CD14-positive monocyte (primary cell): ENCODE measurements at places on chromosomes 16 and 17.

DNA sequence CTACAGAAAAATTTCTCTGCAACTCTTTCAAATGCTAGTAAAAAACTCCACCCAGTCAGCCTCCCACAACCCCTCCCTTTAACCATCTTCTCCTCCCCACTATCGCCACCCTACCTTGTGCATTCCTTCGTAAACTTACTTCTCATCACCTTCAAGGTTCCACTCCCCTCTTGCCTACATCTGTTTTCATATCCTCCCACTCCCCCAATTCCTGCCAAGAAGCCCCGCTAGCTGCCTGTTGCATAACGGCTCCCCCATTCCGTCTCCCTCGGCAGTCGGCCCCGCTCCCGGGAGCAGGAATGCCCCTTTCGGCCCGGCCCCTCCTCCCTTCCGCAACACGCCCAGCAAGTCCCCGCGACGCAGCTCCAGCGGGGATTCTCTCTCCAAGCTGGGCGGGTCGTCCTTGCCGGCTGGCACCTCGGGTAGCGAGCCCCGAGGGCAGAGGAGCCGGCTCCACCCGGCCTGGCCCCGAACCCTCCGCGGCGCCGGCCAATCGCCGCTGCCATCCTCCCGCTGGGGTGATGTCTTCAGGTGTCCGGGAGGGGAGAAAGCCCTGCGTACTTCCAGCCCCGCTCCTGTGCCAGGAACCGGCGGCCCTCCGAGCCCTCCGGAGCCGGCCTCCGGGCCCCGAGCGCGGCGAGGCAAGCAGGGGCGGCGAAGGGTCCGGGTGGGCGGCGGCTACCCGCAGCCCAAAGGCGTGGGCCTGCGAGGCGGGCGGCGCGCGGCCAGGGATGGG, 1.5 kb downstream of the PHLPP2 start:
- no peak overlapping the region for H3K27ac ChIP-seq
- peaks cover 19% of the 10 kb centered on the region for H3K27me3 ChIP-seq
- H3K36me3 ChIP-seq, result no peaks in the 10 kb centered on the region
- peaks cover 38% of the 10 kb centered on the region for H3K4me1 ChIP-seq

DNA sequence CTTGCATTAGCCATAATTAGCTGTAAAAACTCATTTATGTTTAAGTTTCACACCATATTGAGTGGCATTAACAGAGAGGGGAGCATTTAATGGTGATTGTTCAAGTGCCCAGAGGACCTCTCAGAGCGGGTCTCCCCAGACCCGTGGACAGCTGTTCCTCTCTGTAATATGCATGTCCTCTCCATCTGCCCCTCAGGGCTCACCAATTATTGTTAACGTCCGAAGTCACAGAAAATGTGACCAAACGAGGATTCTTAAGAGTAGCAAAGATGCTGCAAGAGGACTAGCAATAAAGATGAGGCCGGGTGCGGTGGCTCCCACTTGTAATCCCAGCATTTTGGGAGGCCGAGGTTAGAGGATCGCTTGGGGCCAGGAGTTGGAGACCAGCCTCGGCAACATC, 130.2 kb downstream of the CPPED1 start:
- no peak for DNase-seq
- H3K36me3 ChIP-seq, result peaks cover 35% of the 10 kb centered on the region
- H3K4me1 ChIP-seq, result peaks cover 7% of the 10 kb centered on the region
- no peak overlapping the region for H3K4me3 ChIP-seq
- H3K27ac ChIP-seq, result no peak overlapping the region
- H3K27me3 ChIP-seq, result no peaks in the 10 kb centered on the region

GRCh38 chr16:27458258-27458657, 56.3 kb downstream of the IL21R start:
- peaks cover 37% of the 10 kb centered on the region for H3K36me3 ChIP-seq
- DNase-seq, result no peak
- no peak overlapping the region for H3K4me3 ChIP-seq
- H3K27me3 ChIP-seq, result no peaks in the 10 kb centered on the region
- peaks cover 6% of the 10 kb centered on the region for H3K4me1 ChIP-seq

- H3K27me3 ChIP-seq, result no peaks in the 10 kb centered on the region
- no peak overlapping the region for H3K27ac ChIP-seq
- no peak overlapping the region for H3K4me3 ChIP-seq
- peaks cover 15% of the 10 kb centered on the region for H3K4me1 ChIP-seq
Measured at GRCh38 chr16:4531811-4532210, 6.8 kb downstream of the CDIP1 start.

DNA sequence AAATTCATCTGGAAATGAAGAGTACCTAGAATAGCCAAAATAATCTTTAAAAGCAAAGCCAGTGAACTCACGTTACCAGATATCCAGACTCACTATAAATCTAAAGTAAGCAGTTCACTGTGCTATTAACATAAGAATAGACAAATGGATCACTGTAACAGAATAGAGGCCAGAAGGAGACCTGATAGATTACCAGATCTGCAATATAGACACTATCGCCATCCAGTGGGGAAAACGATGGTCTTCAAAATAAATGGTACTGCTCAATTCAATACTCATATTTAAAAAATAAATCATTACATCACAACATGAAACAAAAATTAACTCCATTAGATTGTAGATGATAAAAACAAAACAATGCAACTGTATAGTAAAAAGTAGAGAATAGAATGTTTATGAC, 158.6 kb upstream of the CDH8 start:
- H3K4me1 ChIP-seq, result no peaks in the 10 kb centered on the region
- no peak overlapping the region for H3K27ac ChIP-seq
- H3K36me3 ChIP-seq, result no peaks in the 10 kb centered on the region
- no peak for DNase-seq
- H3K4me3 ChIP-seq, result no peak overlapping the region
- no peaks in the 10 kb centered on the region for H3K27me3 ChIP-seq

- DNase-seq, result no peak
- peaks cover 34% of the 10 kb centered on the region for H3K27me3 ChIP-seq
- H3K4me3 ChIP-seq, result no peak overlapping the region
- H3K4me1 ChIP-seq, result peaks cover 14% of the 10 kb centered on the region
- no peak overlapping the region for H3K27ac ChIP-seq
Measured at GRCh38 chr17:50053654-50053960, 2.3 kb upstream of the ITGA3 start.

GRCh38 chr17:64183815-64184214, 53.9 kb upstream of the ERN1 start:
- H3K36me3 ChIP-seq, result peaks cover 17% of the 10 kb centered on the region
- no peaks in the 10 kb centered on the region for H3K27me3 ChIP-seq
- peaks cover 81% of the 10 kb centered on the region for H3K4me1 ChIP-seq
- DNase-seq, result peak; percentile 65
- peak overlapping the region; percentile 47 for H3K27ac ChIP-seq

GRCh38 chr17:19285213-19285900, 48.2 kb downstream of the EPN2 start:
- no peak for DNase-seq
- no peak overlapping the region for H3K4me3 ChIP-seq
- peaks cover 6% of the 10 kb centered on the region for H3K4me1 ChIP-seq
- H3K36me3 ChIP-seq, result no peaks in the 10 kb centered on the region
- H3K27ac ChIP-seq, result no peak overlapping the region

- H3K27ac ChIP-seq, result no peak overlapping the region
- no peak overlapping the region for H3K4me3 ChIP-seq
- H3K4me1 ChIP-seq, result no peaks in the 10 kb centered on the region
Measured at GRCh38 chr17:61618950-61619349, 27.9 kb upstream of the NACA2 start.

DNA sequence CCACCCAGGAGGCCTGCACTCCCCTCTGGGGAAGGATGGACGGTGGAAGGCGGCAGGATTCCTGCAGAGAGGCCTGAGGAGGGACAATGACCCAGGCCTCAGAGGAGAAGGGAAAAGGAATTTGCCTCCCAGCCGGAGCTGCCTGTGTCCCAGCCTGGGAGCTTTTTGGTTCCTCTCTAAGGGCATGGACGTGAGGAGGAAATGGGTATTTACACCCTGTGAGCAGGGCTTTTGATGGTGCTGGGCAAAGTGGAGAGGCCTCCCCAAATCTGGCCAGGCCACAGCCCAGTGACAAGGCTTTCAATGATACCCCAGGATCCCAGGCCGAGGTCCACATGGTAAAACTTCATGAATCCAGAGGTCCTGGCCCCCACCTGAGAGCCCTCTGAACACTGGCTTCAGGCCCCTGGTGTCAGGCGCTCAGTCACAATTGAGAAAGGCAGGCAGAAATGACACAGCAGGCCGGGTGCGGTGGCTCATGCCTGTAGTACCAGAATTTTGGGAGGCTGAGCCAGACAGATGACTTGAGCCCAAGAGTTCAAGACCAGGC, 56.0 kb upstream of the DOC2B start:
- no peak for DNase-seq
- H3K4me3 ChIP-seq, result no peak overlapping the region
- H3K36me3 ChIP-seq, result no peaks in the 10 kb centered on the region
- peaks cover 19% of the 10 kb centered on the region for H3K4me1 ChIP-seq
- H3K27ac ChIP-seq, result no peak overlapping the region
- H3K27me3 ChIP-seq, result no peaks in the 10 kb centered on the region

GRCh38 chr16:22664132-22664531, 149.8 kb upstream of the HS3ST2 start:
- H3K36me3 ChIP-seq, result no peaks in the 10 kb centered on the region
- no peaks in the 10 kb centered on the region for H3K4me1 ChIP-seq
- no peak overlapping the region for H3K27ac ChIP-seq

DNA sequence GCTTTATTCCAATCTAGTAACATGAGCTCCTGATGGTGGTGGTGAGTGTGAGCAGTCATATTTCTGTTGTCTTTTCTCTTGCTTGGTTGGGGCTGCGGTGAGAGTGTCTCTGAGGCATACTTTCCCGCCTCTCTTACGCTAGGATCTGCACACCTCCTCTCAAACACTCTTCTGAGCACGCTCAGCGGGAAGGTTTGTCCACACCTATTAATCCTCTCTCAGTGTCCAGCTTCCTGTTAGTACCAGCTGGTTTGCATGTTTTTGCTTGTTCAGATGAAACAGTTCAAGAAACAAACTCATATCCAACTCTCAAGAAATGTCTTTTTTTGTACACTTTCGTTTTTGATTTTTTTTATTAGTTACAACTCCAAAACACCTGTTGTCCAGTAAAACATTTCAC, 89.5 kb downstream of the CCDC182 start:
- H3K4me3 ChIP-seq, result no peak overlapping the region
- no peak for DNase-seq

DNA sequence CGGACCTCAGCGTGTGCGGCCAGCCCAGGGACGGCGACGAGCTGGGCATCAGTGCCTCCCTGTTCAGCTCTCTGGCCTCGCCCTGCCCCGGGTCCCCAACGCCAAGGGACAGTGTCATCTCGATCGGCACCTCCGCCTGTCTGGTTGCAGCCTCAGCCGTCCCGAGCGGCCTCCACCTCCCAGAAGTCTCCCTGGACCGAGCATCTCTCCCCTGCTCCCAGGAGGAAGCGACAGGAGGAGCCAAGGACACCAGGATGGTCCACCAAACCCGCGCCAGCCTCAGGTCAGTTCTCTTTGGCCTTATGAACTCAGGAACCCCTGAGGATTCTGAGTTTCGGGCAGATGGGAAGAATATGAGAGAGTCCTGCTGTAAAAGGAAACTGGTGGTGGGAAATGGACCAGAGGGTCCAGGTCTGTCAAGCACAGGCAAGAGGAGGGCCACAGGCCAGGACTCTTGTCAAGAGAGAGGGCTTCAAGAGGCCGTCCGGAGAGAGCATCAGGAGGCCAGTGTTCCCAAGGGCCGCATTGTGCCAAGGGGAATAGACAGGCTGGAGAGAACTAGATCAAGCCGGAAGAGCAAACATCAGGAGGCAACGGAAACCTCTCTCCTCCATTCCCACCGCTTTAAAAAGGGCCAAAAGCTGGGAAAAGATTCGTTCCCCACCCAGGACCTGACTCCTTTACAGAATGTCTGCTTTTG, 825 bp downstream of the HASPIN start:
- H3K27ac ChIP-seq, result no peak overlapping the region
- peaks cover 41% of the 10 kb centered on the region for H3K4me1 ChIP-seq
- DNase-seq, result no peak
- H3K36me3 ChIP-seq, result no peaks in the 10 kb centered on the region
- peak overlapping the region; percentile 93 for H3K4me3 ChIP-seq
- no peaks in the 10 kb centered on the region for H3K27me3 ChIP-seq

- peak overlapping the region; percentile 54 for H3K27ac ChIP-seq
- H3K36me3 ChIP-seq, result no peaks in the 10 kb centered on the region
- no peak overlapping the region for H3K4me3 ChIP-seq
- peaks cover 10% of the 10 kb centered on the region for H3K27me3 ChIP-seq
Measured at GRCh38 chr17:70365091-70365583, 195.8 kb downstream of the KCNJ2 start.

- H3K4me1 ChIP-seq, result peaks cover 6% of the 10 kb centered on the region
- no peaks in the 10 kb centered on the region for H3K36me3 ChIP-seq
- no peak overlapping the region for H3K27ac ChIP-seq
- peaks cover 9% of the 10 kb centered on the region for H3K27me3 ChIP-seq
Measured at GRCh38 chr17:28252436-28252835, 66.6 kb upstream of the TMEM97 start.

DNA sequence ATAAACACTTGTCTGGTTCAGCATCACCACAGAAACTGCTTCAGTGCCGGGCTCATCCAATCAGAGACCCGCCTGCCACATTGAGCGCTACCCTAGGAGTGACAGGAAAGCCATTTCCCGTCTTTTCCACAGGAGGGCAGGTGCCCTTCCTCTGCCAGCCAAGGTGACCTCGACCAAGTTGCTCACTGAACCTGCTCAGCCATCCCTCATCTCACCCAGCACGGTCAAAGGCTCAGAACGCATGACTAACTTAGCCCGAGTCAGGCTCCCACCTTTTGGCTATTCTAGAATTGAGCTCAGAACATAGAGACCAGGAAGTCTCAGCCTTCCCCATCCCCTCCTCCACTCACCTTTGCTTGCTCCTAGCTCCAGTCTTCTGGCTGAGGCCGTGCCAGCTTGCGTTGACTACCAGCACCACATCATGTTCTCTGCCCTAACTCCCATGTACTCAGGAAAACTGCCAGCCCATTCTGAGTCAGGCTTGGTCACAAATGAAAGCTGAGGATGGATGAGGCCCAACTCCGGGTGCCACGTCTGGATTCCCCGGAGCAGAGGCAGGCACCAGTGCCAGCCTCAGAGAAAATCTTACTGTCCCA, 15.6 kb downstream of the MRPS23 start:
- H3K4me1 ChIP-seq, result peaks cover 20% of the 10 kb centered on the region
- no peak overlapping the region for H3K4me3 ChIP-seq
- DNase-seq, result no peak
- peaks cover 6% of the 10 kb centered on the region for H3K36me3 ChIP-seq

DNA sequence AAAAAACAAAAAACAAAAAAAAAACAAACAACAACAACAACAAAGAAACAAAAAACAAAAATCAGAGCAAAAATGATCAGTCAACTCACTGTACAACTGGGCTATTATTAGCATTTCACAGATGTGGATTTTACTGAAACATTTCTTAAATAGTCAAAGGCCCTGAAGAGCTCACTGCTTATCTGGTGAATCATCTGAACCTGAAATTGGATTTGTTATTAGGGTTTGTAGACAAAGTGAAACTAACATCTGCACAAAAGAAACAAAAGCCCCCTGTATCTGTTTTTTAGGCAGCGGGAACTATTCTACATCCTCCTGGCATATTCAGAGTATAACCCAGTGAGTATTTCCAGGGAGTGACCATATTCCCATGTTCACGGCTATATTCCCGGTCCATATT, 32.6 kb upstream of the KSR1 start:
- H3K4me3 ChIP-seq, result no peak overlapping the region
- no peaks in the 10 kb centered on the region for H3K4me1 ChIP-seq
- H3K36me3 ChIP-seq, result no peaks in the 10 kb centered on the region
- H3K27me3 ChIP-seq, result no peaks in the 10 kb centered on the region

GRCh38 chr17:60802377-60802776, 124.7 kb downstream of the BCAS3 start:
- H3K4me3 ChIP-seq, result no peak overlapping the region
- no peak overlapping the region for H3K27ac ChIP-seq
- no peaks in the 10 kb centered on the region for H3K4me1 ChIP-seq
- H3K36me3 ChIP-seq, result no peaks in the 10 kb centered on the region
